HS-27A (cell line): ENCODE measurements at places on chromosomes 3 and 15.

GRCh38 chr3:139527265-139527664 is 12.3 kb downstream of the RBP1 start:
- DNase-seq, result no peak

DNA sequence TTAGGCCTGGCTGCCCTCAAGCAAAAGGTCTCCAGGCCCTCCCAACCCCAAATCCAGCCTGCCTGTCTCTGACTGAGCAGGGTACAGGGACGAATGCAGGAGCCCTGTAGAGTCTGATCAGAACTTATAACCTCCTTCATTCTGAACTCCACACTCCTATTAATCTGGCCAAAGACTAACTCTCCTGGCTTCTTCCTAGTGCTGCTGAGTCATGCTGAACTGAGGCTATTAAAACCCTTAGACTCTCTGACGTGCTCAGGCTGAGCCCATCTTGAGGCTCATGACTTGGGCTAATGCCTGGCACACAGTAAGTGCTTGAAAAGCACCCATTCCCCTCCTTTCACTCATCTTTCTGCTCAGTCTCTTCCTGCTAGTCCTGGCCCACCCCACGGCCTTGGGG is 81.9 kb downstream of the NUP210 start:
- DNase-seq, result no peak

DNA sequence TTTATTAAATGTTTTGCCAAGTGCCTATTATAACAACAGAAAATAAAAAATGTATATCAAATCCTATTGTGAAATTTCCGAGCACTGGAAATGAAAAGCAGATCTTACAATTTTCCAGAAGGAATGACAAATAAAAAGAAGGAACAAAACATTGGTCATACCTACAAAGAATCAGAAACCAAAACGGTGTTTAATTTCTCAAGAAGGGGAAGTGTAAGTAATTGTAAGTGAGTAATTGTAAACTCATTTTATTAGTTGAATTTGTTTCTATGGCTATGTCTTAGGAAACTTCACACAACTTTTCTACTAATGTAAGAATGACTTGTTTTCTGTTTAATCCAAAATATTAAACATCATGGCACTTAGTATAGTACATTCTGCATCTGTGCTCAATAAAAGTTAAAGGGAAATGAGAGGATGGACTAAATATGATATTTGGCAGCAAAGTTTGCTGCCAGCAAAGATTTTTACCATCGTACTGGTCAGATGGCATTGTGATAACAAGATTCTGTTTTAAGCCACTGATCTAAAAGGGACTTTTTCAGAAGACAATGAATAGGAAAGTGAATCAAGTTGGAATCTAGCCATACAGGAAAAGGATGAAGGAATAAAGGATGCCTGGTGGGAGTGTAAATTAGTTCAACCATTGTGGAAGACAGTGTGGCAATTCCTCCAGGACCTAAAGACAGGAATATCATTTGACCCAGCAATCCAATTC is 232.4 kb downstream of the NFKBIZ start:
- DNase-seq, result no peak

- DNase-seq, result no peak
Measured at GRCh38 chr3:170840291-170840859, 29.6 kb downstream of the RPL22L1 start.

DNA sequence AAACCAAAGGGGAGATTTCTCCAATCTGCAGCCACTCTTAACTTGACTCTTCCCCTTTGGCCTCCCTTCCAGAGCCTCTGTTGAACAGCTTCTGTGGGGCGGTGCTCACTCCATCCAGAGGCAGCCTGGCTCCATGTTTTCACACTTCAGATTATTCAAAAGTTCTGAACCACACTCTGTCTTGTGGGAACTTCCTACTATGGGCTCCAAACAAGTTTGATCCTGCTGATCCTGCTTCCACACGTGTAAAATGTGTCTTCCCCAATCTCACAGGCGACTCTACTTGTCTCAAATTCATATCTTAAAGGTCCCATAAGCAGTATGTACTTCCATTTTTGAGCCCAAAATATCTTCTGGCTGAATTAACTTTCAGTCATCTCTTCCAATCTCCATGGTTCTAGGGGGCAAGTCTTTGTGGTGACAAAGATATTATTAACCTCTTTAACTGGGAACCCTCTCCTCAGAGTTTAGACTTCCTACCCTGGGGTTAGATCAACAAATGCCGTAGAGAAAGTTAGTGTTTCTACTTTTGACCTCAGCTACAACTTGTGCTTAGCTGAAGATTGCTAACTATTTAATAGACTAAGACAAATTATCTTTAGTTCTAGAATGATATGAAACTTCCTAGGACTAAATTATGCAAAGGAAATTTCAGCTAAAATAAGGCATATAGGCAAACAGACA is 176.3 kb upstream of the BCL6 start:
- DNase-seq, result no peak

GRCh38 chr15:31040611-31041010 is 49.2 kb upstream of the MTMR10 start:
- DNase-seq, result no peak

- DNase-seq, result no peak
Measured at GRCh38 chr3:134527538-134528186, 41.8 kb downstream of the CEP63 start.

DNA sequence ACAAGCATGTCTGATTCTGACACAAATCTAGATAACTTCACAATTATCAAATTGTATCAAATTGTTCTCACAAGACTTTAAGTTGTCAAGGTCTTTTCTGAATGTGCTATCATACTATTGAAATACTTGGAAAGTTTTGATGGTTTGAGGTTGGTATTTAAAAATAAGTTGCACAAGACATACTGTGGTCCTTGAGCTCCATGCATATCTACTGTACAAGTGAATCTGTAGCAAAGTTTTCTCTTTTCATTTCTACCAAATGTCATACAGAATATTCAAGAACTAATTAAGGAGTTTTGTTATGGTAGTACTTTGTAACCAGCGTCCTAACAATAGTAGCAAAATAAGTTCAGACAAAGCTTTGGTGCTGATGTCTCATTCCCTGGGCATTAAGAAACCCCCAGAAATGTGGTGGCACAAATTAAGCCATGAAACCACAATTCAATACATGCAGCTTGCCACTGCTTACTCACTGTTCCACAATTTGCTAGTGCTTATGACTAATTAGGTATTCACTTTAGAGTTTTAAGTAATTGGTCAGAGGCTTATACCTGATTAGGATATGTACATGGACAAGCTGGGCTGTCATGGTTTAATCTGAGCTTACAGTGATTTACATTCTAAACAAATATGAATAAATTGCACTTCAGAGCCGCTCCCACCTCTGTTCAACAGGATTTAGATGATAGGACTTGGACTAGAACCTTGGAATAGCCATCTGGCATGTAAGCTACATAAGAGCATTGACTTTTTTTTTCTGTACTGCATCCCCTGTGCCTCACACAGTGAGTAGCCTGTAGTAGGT is 8.8 kb downstream of the TBC1D23 start:
- DNase-seq, result peak; percentile 94

DNA sequence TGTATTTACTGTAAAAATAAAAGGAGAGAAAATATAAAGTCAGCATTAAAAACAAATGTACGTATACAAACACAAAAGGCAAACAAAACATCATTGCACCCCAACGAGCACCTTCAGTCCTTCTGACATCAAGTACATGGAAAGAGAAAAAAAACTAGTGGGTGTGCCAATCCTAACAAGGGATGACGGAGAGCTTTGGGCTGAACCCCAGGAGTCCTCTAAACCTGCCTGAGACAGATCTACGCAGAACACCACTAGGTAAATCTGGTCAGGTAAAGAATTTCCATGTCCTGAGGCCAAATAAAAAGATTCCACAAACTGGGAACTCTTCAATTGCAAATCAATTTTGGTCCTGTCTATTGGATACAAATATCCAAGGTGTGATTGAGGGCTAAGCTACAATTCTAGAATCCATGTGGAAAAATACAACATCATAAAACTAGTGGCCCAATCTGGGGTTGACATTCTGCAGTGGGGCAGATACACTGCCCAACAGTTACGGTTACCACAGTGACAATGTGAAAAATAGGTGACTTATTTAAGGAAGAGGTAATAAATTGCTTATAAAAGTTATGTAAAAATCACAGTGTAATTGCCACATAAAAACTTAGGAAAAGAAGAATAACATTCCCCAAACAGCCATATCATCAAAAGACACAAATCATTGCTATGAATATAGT is 14.2 kb downstream of the IFT80 start:
- no peak for DNase-seq

DNA sequence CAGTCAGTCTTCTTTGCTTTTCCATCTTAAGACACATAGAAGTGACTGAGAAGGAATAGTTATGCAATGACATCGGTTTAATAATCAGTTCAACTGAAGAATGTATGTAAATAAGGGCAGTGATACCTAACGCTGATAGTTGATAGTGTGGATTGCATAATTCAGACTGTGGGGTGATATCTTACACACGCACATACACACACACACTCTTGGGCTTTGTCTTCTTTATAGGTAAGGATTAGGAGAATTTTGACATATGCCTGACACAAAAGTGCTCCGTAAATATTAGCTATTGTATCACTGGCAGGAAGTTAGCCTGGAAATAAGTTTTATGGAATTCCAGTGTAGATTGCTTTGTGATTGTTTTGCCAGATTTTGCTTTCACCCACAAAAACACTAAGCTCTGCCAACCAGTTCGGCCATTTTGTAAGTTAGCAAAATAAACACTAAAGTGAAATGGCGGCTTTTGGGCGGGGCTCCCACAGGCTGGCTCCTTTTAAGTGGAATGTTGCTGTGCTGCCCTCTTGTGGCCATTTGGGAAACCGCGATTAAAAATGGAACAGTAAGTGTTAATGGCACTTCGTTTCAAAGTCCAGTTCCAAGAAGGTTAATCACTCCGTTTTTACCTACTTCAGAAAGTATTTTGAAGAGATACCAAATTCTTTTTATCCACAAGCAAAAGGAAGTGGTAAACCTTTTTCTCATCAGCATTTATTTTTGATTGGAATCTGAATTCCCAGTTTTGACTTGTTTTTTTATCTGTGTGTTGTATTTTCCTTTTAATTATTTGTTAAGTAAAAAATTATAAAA is 17.7 kb downstream of the CHD2 start:
- DNase-seq, result peak; percentile 95

GRCh38 chr3:28252001-28252431 is 10.6 kb downstream of the CMC1 start:
- no peak for DNase-seq

- no peak for DNase-seq
Measured at GRCh38 chr3:8424281-8424680, 77.3 kb upstream of the LMCD1 start.

- DNase-seq, result no peak
Measured at GRCh38 chr3:187310954-187311470, 19.5 kb upstream of the MASP1 start.

GRCh38 chr15:67175643-67176071 is 78.8 kb downstream of the AAGAB start:
- no peak for DNase-seq

GRCh38 chr3:140290105-140290504 is 355.1 kb downstream of the CLSTN2 start:
- no peak for DNase-seq

DNA sequence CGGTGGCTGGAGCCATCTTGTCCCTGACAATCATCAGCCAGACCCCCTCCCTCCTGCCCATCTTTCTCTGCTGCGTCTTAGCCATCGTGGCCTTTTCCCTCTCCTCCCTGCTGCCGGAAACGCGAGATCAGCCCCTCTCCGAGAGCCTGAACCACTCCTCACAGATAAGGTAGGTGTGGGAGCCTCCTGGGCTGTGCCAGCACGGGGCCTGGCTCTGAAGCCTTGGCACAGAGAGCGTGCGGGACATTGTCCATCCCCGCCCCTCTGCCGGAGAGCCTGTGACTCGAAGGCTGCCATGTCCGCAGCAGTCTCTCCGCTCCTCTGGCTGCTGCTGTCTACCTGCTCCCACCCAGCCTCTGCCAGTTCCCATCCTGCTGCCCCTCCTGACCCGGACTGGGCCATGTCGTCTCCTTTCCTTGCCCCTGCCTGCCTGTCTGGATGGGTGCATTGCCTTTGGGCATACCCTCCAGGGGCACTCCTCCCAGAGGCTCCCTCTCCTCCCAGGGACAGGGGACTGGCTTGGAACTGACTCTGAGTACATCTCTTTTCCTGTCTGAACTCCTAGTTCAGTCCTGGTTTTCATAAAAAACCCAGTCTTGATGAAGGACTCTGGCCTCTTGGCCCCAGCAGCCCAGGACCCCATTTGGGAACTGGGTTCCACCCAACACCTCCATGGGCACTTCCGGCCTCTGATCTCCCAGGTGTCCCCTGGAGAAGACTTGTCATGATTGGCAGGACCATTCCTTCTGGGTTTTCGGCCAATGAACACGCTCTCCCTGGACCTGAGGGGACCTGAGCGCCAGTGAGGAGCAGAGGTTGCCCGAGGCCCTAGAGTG is 30.0 kb upstream of the XYLB start:
- DNase-seq, result no peak

GRCh38 chr3:15331606-15332404 is 581 bp downstream of the SH3BP5 start:
- no peak for DNase-seq
